ENCODE measurements at places on chromosomes 6 and 20. TPM values are rescaled to one million over a fixed set of nuclear protein-coding genes. Genes with fewer than 3 reads are reported as not detected.

Gene RAD21L1
- not detected for total RNA-seq

Gene BPIFB4
- not detected for total RNA-seq

DNA sequence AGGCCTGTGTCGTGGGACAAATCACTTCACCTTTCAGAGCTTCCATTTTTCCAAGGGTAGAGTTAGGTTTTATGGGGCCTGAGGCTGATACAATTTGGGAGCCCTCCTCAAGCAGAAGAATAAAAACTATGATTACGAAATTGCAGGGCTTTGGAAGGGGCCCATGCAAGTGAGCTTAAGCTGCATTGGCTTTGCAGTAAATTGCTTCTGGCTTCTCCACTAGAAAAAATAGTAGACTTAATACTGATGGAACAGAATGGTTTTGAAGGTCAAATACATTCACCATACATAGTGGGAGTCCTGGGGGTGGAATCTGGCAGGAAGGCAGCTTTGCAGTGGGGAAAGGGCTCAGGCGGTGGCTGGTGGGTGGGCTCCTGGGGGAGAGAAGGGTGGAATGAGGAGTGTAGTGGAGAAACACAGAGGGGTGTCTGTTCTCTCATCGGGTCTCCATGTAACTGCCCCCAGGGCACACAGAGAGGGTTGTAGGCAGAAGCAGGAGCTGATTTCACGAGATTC lies 55.9 kb upstream of the RNF24 start:
- DNase-seq, result no peak

DNA sequence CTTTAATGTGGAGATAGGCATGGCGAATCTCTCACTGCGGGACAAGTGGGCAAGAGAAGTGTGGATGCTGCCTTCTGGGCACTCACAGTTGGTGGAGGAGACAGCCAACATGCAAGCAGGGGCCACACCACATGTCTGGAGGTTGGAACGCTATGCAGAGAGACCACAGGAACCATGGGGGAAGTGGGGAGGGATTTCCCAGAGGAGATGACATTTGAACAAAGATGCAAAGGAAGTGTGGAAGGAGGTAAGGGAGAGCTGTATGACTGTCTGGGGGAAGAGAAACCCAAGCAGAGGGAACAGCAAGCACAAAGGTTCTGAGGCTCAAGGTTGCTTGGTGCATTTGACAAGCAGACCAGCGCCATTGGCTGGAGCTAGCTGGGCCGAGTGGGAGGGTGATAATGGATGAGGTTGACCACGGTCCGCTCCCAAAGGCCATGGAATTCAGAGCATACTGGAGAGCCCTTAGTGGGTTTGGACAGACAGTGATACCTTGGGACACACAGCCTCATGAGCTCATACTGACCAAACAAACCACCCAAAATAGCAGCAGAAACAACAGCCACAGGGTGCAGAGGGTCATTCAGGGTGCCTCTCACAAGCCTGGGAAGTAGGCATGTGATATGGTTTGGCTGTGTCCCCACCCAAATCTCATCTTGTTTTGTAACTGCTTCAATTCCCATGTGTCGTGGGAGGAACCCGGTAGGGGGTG lies 7.6 kb upstream of the FAM110A start:
- no peak for DNase-seq
